Type B pancreatic cell (in vitro differentiated cells): ENCODE measurements at places on chromosomes 5 and 9.

GRCh38 chr9:113963696-113964494, 87.8 kb downstream of the ZNF618 start:
- no peak for DNase-seq

DNA sequence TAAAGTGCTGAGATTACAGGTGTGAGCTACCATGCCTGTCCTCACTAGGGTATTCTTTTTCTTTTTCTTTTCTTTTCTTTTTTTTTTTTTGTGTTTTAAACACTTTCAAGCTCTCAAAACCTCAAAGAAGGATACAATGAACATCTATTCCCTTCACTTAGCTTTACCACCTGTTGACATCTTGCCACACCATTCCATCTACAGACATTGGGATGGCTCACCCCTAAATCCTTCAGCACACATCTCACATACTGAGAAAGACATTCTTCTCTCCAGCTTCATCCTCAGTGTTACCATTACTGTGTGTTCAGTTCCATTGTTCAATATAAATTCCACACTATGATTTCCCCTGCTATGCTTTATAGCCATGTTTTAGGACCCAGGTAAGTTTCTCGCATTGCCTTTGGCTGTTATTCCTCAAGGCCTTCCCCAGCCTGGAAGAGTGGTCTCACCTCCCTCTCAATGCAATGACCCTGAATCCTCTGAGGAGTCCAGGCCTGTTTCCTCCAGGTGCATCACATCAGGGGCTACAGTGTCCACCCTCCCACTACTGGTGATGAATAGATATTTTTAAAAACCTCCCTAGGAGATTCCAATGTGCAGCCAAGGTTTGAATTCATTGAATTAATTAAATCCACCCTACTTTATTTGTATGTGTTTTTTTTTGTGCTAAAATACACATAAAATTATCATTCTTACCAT, 16.7 kb downstream of the IQGAP2 start:
- DNase-seq = no peak

DNA sequence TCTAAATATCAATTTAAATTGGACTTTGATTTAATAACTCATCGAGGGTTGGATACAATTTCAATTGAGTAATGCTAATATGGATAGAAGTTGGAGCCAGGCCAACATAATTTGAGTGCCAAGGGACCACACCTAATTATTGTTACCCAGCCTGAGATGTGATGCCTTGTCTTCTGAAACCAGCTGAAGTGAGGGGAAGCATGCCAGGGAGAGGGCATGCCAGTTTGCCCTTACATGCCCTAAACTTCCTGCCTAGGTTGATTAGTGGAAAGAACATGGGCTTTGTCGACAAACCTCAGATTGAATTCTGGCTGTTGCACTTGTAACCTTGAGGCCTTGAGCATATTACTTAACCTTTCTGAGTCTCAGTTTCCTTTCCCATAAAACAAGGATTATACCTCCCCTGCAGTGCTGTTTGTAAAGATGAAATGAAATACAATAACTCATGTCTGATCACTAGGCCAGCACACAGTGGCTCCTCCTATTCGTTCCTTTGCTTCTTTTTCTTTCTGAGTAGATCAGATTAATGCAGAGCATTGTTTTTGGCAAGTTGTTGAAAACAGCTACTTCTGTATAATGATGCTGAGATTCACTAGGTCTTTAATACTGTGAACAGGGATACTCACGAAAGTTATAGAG, 412.8 kb downstream of the TLE4 start:
- DNase-seq = no peak

DNA sequence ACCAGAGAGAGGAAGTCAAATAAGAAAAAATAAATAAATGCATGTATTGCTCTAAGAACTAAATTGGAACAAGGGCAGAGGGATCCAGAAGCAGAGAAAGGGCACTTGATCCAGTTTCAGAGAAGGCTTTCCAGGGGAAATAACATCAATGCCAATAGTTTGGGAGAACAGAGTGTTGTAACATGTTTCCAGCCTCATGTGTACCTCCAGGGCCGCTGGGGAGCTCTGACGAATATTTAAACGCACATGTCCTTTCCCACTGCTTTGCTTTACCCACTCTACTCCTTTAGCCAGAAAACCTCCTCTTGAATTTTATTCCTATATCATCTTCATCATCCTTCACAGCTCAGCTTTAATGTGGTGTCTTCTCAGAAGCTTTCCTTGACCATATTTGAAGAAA, 233.7 kb downstream of the ENC1 start:
- DNase-seq = no peak

DNA sequence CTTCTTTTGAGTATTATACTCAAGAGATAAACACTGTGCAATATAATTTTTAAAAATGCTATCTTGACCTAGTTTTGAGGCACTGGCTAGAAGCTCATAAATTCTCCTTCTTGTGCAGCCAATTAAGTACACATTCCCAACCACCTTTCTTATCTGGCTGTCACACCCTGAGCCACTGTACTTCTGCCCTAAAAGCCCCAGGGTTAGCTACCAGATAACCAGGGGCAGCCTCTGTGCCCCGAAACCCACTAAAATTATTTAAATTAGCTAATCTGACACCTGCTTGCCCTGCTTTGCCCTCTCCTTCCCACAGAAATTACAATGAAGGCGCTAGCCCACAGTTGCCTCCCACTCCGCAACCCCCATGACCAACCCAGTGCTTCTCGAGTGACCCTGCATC, 597.3 kb upstream of the TYRP1 start:
- no peak for DNase-seq

GRCh38 chr9:90219548-90220118, 423.0 kb downstream of the DIRAS2 start:
- DNase-seq = no peak

DNA sequence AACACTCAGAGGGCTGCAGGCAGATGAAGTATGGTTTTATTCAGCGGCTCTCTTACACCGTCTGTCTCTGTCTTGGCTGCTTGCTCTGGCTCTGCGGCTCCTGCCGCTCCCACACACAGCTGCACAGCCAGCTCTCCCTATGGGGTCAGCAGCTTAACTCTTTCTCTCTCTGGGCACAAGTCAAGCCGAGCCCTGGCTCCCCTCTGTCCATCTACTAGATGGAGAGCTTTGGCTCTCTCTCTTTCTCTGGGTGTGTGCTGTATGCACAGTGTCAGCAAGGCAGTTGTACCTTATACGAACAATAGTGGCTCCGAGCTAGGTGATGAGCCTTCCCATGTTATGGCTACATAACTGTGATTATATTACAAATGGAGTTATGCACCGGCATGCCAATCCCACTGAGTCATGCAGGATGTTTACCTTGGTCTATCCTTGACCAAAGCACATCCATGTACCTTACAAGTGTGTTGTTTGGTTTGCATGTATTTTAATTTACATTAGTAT, 19.3 kb upstream of the PPP2CA start:
- no peak for DNase-seq

GRCh38 chr9:135810806-135811575, 96.4 kb downstream of the CAMSAP1 start:
- DNase-seq = no peak

DNA sequence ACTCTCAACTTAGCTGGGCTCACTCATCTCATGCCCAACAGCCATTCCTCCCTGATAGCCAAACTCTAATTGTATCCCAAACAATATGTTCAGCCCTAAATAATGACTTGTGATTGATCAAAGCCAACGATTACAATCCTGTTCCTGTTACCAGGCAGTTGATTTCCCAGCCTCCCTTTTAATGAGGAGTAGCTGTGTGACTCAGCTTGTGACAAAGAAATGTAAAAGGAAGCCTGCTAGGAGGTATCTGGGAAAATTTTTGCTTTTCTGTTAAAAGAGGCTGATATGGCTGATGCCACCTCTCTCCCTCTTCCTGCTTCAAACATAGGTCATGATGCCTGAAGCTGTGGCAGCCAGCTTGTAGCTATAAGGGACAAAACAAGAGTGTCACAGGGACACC, 19.6 kb upstream of the ENC1 start:
- no peak for DNase-seq

- DNase-seq = no peak
Observed at GRCh38 chr9:129398101-129398960, 220.3 kb upstream of the IER5L start.

GRCh38 chr9:37264539-37264938, 144.2 kb downstream of the ZCCHC7 start:
- DNase-seq = no peak

GRCh38 chr9:107638521-107639310, 149.1 kb upstream of the KLF4 start:
- no peak for DNase-seq

DNA sequence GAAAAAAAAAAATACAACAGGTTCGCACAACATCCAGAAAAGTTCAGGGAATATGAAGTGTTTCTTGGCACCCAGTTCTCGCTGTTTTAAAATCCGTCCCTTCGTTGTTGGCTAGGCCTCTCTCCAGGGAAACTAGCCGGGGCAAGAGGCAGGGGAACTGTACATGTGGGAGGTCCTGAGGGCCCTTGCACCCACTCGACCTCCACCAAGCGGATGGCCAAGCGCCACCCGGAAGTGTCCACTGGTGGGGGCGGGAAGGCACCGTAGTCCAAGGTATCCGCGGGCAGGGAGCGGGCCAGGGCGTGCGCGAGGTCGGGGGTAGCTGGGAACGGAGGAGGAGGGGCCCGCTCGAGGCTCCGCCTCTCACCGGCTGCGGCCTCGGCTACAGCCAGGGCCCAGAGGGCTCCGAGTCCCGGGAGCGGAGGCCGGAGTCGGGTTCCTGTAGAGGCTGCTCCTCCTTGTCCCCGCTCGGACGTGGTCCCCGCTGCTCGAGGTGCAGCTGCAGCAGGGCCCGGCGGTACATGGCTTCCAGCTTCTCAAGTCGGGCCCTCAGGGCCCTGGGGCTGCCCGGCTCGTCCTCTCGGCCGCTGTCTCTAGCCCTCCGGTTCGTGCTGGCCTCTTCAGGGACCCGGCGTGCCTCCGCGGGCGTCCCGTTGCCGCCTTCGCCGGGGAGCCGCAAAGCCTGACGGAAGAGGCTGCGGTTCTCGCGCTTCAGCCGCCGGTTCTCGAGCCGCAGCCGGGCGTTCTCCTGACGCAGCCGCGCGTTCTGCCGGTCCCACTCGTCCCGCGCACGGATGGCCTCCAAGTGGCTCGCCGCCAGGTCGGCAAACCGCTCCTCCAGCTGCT, 720 bp downstream of the TUSC1 start:
- DNase-seq = no peak
